NCI-H510A treated with DMSO at 0.1 percent for 48 hours (cell line): ENCODE measurements at places on chromosomes 3 and 15.

DNA sequence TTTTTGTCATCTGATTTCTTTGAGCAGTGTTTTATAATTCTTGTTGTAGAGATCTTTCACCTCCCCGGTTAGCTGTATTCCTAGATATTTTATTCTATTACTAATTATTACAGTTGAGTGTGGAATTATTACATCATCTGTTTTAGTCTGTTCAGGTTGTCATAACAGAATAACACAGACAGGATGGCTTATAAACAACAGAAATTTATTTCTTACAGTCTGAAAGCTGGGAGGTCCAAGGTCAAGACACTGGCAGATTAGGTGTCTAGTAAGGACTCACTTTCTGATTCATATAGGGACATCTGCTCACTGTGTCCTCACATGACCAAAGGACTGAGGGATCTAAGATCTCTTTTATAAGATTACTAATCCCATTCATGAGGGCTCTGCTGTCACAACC is 121.3 kb upstream of the THBS1 start:
- no peak for DNase-seq

GRCh38 chr3:125694761-125695294 is 99.5 kb upstream of the OSBPL11 start:
- DNase-seq: peak; percentile 56

DNA sequence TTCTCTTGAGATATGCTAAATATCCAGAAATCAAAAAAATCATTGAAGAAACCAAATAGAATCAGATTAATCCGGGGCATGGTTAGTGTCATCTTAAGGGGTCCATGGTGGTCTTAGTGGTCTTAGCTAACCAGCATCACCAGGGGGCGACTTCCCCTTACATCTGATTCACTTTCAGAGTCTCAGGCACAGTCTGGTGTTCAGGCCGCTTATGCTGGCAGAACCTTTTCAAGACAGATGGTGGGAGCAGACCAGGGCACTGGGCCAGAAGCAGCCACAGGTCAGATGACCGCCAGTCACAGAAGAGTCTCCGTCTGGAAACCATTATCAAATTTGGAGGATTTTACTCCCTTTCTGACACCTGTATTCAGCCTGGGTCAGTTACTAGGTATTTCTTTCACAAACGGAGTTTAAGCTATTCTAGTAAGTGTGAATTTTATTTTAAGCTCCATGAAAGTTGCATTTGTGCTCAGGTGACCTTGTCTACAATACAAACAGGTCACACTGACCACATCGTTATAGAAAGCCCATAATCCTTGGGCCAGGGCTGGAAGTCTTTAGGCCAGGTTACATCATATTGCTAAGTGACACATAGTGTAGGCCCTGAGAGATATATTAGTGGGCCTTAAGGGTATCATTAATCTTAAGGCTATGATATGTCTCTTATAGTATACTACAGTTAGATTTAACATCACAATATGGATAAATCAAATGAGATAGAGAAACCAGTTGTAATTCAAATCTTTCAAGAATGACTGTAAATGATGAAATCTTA is 365.5 kb downstream of the GBE1 start:
- DNase-seq: no peak

DNA sequence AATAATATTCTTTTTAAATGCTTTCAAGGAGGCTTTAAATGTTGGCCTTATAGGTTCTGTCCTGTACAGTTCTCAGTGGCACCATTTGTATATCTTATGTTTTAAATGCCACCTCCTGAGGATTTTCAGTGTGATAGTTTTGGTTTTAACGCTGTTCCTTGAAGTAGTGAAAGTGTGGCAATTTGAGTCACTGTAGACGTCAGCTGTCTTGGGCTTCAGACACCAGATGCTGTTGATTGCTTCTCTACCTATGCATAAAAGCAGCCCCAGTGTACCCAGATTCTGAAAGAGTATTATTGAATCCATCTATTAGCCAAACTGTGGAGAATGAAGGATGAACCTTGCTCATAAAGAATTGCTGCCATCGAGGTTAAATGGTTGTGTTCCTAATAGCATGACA is 316.8 kb upstream of the GBE1 start:
- DNase-seq: no peak

- no peak for DNase-seq
Observed at GRCh38 chr3:108406063-108406660, 104.2 kb downstream of the MYH15 start.

- DNase-seq: no peak
Observed at GRCh38 chr3:48863122-48863521, 15.4 kb upstream of the PRKAR2A start.

GRCh38 chr3:60463685-60464084 is 787.6 kb downstream of the FHIT start:
- DNase-seq: no peak

DNA sequence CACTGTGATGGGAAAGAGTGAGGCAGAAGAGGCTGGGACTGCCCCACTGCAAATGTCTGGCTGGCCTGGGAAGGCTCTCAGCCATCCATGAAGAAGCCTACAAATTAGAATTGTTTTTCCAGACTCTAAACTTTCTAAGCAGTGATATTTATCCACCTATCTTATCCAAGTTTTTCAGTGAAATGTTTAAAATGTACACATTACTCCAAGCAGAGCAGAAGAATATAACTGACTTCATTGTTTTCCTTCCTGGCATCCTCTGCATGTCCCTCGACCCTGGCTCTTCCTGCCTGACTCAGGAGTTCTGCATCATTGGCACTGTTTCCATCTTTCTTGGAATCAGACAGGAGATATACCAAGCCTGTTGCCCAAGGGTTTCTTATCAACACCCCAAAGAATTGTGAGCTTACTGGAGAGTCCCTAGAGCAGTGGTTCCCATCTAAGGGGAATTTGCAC is 401.5 kb upstream of the PROK2 start:
- DNase-seq: no peak

DNA sequence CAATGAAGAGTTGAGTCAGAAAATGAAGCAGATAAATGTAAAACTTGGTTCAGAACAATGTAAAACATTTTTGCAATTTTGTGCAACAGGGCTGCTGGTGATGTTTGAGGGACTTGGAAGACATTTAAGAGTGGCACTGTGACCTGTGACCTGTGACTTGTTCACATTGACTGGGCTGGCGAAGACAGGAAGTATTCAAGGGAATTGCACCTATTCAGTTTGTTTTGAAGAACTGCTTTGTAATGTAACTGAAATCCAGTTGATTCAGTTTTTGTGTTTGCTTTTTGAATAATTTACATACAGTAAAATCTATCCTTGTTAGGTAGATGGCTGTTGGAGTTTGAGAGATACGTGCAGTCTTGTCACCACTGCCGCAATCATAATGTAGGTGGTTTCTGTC is 35.4 kb downstream of the MCTP2 start:
- no peak for DNase-seq

DNA sequence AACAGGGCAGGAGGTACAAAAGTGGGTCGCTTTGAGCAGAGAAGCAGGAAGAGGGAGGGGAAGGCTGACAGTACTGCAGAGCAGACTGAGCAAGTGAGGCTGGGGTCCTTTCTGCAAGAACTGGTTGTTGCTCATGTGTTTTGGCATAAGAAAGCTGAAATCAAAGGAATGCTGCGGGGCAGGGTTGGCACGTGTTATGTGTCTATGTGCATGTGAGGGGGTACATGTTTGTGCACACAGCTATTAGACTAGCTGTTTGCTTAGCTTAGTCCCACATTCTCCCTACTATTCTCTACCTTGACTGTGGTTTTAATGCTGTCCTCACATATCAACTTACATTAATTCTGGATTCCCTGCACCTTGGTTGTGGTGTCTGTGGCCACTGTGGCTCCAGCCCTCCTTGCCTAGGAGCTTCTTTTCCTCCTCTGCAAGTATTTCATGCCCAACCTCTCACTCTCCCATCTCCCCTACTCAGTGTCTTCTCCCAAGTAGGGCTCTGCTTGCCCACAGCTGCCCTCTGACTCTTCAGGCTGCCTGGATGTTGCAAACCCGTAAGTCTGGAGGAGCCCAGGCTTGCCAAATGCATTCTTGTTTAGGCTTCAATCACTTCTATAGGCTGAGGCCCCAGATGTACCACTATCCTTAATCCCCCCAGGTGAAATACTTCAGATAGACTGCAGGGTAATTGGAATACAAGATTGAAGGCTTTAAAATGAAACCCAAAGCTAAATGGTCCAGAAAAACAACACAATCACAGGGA is 4.8 kb downstream of the TAGLN3 start:
- DNase-seq: no peak

DNA sequence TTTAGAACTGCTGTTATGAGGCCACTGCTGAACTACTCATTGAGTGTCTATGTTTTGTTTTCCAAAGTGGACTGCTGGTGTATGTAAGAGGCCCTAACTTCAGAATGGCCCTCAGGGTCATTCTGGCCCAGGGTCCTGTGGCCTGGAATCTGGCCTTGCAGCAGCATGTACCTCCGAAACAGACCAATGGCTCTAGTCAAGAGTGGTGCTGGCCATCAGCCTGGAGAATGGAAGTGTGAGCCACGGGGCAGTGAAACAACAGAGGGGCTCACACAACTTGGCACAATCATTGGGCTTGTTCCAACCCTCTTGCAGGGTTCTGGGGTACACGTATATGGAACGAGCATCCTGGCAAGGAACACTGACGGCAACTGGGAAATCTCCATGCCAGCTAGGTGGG is 40.5 kb downstream of the SCN5A start:
- no peak for DNase-seq

DNA sequence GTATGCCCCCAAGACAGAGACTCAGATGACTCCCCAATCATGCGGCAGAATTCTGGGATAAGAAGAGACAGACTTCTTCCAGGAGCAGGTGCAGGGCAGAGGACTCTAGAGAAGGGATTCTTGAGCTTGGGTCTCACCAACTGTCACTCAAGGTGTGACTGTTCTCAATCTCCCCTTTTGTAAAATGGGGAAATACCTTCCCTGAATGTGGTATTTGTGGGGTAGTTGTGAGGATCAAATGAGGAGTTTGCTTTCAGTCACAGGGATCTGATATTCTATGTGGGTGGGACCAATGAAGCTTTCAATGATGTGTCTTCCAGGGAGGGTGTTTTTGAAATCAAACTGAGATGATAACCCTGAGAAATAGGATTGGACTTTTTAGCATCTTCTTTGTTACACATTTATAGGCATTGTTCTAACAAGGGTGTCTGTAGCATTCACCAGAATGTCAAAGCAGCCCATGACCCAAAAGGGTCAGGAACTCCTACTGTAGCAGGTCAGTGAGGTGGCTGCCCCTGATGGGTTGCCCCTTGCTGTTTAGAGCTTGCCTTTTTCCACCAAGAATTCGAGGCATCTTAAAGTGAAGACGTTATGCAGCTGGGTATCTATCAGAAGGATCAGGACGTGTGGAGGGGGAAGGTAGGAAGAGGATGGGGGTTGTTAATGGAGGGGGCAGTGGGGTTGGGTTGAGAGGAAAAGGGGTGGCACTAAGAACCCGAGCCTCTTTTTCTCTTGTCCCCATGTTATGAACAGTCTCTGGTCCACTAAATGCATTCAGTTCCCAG is 28.8 kb downstream of the UMPS start:
- DNase-seq: no peak

DNA sequence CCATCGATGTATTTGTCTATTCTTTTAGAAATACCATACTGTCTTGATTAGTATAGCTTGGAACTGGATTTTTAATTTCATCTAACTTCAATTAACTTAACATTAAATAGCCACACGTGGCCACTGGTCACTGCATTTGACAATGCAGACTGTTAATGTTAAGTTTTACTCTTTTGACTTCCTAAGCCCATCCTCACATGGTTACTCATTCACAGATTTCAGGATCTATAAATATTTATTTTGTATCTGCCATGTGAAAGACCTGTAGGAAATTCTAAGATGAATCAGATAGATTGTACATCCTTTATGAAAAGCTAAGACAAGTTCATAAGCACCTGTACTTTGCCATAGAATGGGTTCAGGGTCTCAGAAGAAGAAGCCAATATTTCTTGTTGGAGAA is 8.3 kb upstream of the RORA start:
- DNase-seq: no peak

DNA sequence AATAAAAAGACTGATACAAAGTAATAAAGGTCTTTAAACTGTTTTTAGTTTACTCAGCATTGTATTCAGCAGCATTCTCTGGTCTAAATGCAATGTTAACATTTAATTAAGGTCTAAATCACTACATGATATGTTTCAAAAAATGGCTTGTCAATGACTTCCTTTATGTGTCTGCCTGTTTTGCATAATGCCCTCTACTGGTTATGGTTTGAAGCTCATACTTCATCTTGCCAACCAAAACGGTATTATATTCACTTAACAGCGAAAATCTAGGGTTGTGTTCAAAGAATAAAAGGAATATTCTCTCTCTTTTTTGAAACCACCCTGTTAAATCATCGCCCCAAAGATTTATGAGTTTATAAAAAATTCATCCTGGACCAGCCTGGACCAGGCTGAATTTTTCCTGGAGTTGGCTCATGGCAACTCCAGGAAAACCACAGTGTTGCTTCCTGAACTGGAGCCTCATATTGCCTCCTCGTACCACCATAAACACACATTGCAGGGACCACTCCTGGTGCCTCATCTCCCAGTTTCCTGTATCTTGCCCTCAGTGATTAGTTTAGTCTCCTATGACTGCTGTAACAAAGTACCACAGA is 6.7 kb upstream of the NCEH1 start:
- no peak for DNase-seq

DNA sequence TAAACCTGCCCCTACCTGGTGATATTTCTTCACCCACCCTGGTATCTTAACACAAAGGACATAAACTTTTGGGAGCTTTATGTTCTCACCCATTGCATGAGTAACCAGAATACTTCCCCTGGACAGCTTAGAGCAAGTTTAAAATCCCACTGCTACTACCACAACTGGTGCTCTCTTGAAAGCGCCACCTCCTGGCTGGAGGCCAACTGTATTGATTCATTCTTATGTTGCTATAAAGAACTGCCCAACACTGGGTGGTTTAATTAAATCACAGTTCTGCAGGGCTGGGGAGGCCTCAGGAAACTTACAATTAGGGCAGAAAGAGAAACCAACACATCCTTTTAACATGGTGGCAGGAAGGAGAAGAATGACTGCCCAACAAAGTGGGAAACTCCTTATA is 592.4 kb downstream of the EPHA3 start:
- DNase-seq: no peak

GRCh38 chr3:197906850-197907187 is 43.2 kb upstream of the RPL35A start:
- no peak for DNase-seq

DNA sequence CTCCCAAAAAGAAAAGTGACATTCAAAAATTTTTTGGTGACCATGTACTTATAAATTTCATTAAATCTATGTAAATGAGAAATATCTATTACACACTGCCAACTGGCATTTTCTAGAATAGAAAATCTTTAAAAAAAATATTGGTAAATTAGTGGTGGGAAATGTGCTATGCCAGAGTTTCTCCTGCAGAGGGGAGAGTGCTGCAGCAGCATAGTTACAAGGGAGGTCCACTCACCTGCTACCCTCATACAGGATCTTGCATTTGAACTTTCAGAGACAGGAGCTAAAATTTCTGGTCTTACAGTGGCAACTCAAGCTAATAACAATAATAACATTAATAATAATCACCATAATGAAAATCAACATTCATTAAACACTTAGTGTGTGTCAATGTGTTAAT is 459.6 kb downstream of the NSUN3 start:
- no peak for DNase-seq

GRCh38 chr15:37682304-37682703 is 252.1 kb upstream of the TMCO5A start:
- DNase-seq: no peak

GRCh38 chr15:92268900-92269299 is 124.8 kb upstream of the ST8SIA2 start:
- DNase-seq: peak; percentile 32

- no peak for DNase-seq
Observed at GRCh38 chr3:191774485-191774884, 313.5 kb downstream of the PYDC2 start.

- no peak for DNase-seq
Observed at GRCh38 chr3:119628390-119628789, 30.7 kb downstream of the PLA1A start.
